ENCODE measurements at places on chromosomes 16 and 17. TPM values are rescaled to one million over a fixed set of nuclear protein-coding genes. Genes with fewer than 3 reads are reported as not detected.

Gene VMO1
- total RNA-seq: 1.8 TPM

Gene CCDC154
- 1.5 TPM for total RNA-seq

Gene SOX9
- total RNA-seq: 9.8 TPM

Gene TMC5
- total RNA-seq: not detected

Gene ABHD15
- total RNA-seq: 4.9 TPM

Gene SEPTIN12
- not detected for total RNA-seq

Gene RHBDL3
- 2.0 TPM for total RNA-seq

Gene PIRT
- not detected for total RNA-seq

Gene SLC38A8
- total RNA-seq: not detected

Gene ULK2
- total RNA-seq: 20.9 TPM

GRCh38 chr17:59848778-59849177 lies 44.0 kb downstream of the TUBD1 start:
- no peak for DNase-seq

GRCh38 chr17:14205380-14205779 lies 31.3 kb downstream of the CDRT15 start:
- DNase-seq: no peak

DNA sequence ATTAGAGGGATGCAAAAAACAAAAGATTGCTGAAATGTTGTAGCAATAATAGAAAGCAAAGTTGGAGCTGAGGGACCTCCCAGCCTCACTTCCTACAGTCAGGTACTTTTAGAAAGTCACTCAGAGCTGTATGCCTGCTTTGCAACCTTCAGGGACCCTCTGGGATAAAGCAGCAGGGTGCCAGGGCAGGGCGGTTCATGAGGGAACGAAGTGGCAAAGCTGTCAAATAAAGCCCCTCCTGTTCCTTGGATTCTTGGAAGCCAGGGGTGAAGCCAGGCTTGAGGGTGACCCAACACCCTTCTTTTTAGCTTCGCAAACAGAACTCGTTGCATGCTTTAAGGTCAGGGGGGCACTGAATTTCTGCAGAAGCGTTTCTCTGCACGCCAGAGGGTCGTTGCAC lies 767 bp downstream of the ATP2C2 start:
- DNase-seq: no peak

- no peak for DNase-seq
Measured at GRCh38 chr16:47387026-47387734, 73.7 kb downstream of the ITFG1 start.

GRCh38 chr16:1645914-1646525 lies 32.1 kb upstream of the JPT2 start:
- DNase-seq: no peak

DNA sequence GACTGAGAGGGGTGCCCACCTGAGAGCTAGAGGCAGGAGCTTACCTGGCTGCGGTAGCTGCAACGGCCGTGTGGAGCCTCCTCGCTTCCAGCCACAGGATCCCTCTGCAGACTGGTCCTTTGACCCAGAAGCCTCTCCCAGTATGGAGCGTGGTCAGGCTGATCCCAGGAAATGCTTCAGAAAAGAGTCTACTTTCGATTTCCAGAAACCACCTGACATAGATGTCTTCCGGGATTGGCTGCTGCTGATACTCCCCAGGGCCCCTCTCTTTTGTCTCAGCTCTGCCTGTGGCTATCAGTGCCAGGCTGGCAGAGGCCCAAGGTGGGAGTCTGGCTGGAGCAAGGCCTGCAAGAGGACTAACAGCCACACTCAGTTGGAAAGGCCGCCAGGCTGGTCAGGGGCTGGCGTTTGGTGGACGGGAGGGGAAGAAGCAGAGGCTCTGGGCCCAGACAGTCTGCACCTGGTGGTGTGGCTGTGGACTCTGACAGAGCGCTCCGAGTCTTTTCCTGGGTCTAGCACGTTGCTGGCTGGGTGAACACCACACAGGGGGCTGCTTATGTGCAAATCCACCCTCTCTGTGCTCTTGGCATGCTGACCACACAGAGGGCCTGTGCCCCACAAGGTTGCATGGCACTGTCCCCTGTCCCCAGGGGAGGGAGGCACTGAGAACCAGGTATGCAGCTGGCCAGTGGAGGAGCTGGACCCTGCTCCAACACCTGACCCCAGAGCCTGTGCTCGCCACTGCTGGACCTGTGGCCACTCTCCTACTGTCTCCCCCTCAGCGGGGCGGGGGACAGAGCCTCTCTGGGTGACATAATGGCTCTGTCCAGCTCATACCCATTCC lies at the start of gene LGALS3BP:
Gene LGALS3BP (minus strand): TSS at position 144 of the 844 bp plus-strand sequence. CDS start 2,732 bp downstream, outside the sequence.
- peak; percentile 84 for DNase-seq

GRCh38 chr17:59165933-59166342 lies 10.4 kb downstream of the PRR11 start:
- DNase-seq: no peak

DNA sequence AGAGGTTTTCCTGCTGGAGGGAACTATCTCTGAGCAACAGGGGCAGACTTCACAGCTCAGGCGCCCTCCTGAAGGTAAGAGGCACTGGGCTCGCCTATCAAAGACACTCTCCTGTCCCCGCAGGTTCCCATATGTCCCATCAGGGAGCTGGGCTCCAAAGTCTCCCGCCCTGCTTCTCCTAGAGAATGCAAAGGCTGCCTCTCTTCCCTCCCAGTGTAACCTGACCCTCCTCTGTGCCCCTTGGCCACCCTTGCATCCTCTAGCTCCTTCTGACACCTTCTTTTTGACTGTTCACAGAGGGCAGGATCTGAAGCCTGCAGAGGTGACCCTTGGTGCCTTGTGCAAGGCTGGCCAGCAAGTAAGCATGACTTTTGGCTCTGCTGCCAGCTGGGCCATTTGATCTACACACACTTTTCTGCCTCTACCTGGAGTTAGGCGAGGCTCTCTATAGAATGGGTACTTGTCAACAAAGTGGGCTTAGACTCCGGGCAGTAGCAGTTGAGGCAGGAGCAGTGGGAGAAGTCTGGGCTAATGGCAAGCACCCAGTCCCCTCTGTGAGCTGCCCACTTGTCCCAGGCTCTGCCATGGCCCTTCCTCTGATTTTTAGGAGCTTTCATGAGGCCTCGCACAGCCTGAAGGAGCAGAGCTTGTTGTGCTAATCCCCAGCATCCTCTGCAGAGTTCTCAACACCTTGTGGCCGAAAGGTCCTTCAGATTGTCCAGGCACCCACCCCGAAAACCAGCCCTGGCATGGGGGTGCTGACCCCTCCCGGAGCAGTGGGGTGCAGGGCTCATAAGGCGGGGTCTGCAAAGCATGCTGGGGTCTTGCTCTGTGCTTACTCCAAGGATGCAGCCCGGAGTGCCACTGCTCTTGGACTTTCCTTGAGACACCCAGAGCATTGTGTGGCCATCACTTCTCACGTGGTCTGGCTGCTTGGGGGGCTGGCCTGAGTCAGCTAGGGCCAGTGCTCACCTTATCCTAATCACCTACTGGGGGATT lies 122.9 kb downstream of the METRNL start:
- DNase-seq: peak; percentile 23

DNA sequence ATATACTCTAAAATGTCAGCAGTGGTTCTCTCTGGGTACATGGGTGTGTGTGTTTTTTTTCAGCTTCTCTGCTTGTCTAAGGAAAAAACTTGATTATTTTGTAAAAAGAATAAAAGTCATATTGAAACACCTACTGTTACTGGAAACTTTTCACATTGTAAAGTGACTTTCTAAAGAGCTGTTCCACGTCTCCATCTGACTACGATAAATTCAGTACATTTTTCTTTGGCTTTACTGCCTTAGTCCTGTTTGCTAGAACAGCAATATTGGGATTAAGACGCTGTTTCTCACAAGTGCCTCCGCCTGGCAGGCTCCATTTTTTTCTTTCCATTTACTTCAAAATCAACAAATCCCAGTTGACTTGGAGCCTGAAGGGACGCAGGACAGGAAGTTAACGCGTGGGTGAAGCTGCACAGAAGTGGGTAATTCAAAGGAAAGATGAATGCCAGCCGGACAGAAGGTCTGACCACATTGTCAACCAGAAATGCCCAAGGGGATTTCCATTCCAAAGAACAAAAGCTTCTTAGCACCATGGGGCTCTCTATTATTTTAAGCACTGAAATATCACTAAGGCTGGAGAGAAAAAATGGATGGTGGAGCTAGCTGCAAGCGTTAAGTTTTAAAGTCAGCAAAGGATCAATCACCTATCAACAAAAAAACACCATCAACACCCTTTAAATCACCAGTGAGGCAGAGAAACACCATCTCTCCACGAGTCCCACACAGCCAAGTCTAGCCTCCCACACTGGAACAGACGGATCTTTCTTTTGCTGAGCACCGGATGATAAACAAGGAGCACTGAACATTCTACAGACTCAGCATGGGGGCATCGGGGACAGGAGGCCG lies 8.4 kb downstream of the GLOD4 start:
- DNase-seq: no peak

DNA sequence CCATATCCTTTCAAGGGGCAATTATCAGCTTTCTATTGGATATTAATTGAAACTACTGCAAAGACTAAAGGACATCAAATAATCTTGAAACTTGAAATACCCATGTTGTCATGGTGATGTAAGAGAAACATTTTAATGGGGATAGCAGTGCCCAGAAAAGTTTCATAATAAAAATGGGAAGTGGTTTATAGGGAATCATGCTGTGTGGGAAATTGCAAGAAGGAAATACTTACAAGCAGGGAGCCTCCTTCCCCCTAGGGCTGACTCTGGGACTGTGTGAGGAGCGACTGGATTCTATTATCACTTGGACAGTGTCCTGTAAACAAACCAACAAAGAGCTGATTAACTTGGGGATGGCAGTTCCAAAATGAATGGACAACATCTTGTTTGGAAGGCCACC lies 1393.1 kb upstream of the GOT2 start:
- DNase-seq: no peak

- DNase-seq: no peak
Measured at GRCh38 chr16:81864646-81865382, 85.7 kb downstream of the PLCG2 start.

DNA sequence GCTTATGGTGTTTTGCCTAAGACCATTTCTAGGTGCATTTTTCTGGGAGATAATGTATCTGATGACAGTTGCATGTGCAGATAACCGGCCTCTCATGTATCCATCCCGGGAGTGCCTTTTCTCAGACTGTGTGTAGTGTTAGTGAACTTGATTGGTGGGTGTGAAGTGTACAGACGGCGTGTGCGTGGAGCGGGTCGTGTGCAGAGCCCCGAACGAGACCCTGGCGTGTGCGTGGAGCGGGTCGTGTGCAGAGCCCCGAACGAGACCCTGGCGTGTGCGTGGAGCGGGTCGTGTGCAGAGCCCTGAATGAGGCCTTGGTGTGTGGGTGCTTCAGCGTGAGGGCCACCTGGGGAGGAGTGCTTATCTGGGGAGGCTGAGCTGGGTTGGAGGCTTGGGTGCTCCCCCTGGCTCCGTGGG lies 28.9 kb upstream of the ZNF750 start:
- DNase-seq: no peak

GRCh38 chr17:44304651-44305050 lies 3.8 kb upstream of the RUNDC3A start:
- no peak for DNase-seq

- DNase-seq: no peak
Measured at GRCh38 chr16:76278980-76279379, 1.8 kb downstream of the CNTNAP4 start.

DNA sequence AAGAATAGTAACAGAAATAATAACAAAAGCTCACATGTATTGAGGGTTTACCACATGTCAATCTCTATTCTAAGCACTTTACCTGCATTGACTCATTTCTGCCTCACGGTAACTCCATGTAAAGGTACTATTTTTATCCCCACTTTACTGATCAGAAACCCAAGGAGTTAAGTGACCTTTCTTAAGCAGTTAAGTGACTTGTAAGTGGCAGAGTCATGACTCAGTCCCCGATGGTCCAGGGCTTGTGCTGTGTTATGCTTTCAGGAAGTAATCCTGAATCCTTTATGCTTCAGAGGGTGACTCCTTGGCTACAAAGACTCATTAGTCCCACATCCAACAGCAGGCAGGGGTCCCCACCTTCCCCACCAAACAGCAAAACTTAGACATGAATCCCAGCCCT lies 66.5 kb downstream of the MRM1 start:
- no peak for DNase-seq

Measured in ovary (tissue), 10 donors.